ENCODE measurements at places on chromosomes 5 and 9.

GRCh38 chr5:65133477-65134110, 348.1 kb downstream of the ADAMTS6 start:
- no peak for DNase-seq

DNA sequence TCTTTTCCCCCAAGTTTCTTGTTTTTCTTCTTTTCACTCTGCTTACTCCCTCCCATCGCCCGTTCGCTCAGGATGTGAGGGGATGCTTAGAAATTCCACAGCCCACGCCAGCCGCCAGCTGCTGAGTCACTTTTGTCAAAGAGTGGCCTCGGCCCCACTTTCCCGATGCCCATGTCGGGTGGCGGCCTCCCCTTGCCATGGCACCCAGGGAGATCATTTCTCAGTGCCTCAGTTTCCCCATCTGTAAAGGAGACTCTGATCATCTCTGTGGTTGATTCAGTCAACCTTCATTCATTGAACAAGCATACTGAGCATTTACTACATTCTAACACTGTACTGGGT, 353 bp upstream of the PDGFRB start:
- DNase-seq, result no peak

GRCh38 chr9:133960568-133961129, 31.5 kb downstream of the VAV2 start:
- DNase-seq, result peak; percentile 52

DNA sequence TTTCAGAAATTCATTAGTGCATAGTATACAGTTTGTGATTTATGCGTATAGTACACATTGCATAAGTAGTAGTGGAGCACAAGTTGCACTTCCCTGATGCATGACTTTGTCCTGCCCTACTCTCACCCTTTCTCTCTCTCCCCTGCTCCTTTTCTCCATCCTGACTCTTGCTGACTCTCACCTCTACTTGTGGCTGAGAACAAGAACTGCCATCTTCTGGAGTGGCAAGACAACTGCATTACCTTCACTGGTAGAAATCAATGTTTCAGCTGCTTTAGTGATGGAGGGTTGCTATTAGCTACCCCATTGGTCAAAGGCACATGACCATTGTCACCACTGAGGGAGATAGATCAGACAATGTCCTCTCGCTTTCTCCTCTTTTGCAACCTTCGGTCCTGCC, 26.9 kb downstream of the SPEF2 start:
- no peak for DNase-seq

DNA sequence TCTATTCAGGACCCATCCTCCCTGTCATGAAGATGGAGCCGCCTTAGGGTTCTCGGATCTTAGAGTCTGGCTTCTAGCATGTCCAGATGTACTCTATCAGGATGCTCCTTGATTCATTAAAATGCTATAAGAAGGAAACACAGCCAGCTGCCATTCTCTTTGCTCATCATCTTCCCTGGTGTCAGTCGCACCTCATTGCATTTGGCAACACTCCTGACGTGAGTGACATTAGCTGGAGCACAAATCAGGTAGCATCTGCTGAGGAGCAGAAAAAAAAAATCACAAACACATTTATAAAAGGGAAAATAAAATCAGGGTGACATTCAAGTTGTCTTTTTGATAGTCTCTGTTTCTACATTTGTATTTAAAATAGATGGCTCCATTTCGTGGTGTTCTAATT, 226.1 kb upstream of the NMUR2 start:
- no peak for DNase-seq

- no peak for DNase-seq
Observed at GRCh38 chr5:59956130-59956783, 62.7 kb upstream of the PDE4D start.

DNA sequence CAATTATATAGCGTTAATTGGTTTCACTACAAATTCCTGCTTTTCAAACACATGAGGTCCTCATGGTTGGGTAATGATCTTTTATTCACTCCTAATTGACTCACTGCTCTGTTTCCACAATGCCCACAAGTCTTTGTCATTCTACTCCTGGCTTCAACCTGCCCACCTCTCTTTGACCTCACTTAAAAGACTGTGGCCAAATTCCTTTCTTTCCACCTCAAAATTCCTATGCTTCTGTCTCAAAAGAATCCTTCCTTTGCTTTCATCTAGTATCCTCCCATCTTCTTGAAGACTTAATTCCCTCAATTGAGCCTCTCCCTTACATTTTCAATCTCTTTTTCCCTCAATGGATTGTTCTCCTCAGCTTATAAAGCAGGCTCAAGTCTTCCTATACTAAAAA, 4.9 kb downstream of the APBA1 start:
- no peak for DNase-seq

DNA sequence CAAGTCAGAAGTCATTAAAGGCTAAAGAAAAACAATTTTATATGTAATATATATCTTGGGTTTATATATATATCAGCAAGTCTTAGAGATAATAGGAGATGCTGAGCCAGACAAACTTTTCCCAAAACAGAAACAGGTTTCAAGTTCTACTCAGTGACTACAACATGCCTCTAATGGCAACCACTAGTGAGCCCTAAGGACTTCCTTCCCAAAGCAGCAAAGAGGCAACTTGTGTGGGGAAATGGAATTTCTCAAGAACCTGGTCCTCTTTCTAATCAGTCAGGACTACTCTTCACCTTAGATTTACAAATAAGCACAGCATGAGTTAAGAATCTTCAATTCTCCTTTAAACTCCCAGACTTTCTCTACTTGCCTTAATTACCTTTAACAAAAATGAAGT, 17.6 kb downstream of the RNF38 start:
- no peak for DNase-seq

- no peak for DNase-seq
Observed at GRCh38 chr9:96858670-96859069, 4.4 kb upstream of the ZNF782 start.

DNA sequence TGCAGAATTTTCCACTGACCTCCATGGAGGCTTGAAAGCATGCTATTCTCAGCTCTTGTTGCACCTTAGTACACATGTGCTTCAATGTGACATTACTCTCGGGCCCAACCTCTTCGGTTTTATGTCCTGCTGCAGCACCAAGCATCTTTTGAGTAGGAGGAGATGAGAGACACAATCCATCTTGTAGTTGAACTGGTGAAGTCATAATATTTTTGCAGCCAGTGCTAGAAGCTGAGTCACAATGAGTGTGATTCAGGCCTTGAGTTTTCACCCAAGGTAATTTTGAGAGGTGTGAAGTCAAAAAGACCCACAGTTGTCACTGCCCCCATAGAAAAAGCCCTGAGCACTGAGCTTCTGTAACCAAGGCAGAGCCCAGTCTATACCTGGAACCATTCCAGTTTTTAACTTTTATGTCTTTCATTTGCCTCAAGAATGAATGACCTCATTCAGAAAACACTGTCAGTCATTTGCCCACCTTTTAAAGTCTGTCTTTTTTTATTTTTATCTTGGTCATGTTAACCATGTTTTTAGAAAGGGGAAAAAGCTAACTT, 117.7 kb downstream of the ZNF462 start:
- DNase-seq, result no peak

DNA sequence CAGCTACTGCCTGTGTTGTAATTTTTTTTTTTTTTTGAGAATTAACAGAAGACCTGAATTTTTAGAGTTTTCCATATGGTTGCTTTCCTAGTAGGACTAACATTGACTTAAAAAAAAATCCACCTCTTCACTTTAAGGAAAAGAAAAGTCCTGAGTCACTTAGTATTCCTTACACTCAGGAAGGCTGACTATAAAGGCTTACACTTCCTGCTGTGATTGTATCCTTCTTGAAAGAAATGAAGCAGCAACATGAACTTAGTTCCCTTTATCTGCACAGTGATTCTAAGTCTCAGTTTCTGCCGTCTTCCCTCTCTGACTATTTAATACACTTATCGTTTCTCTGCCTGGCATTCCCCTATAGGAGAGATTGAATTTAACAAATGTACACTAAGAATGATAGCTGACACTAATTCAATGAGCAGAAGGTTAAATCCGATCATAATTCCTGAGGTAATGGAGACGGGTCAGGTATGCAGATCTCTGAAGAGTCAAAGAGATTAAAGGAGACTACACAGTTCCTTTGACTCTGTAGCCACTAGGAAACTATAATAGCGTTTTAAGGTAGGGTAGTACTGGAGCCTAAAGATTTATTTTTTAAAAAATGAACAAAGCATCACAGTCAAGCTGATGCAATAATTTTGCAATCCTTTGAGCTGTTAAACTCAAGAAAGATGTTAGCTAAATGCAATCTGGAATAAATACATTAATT, 185.1 kb upstream of the ELAVL2 start:
- no peak for DNase-seq

- DNase-seq, result no peak
Observed at GRCh38 chr9:126147186-126147935, 179.3 kb upstream of the MVB12B start.

DNA sequence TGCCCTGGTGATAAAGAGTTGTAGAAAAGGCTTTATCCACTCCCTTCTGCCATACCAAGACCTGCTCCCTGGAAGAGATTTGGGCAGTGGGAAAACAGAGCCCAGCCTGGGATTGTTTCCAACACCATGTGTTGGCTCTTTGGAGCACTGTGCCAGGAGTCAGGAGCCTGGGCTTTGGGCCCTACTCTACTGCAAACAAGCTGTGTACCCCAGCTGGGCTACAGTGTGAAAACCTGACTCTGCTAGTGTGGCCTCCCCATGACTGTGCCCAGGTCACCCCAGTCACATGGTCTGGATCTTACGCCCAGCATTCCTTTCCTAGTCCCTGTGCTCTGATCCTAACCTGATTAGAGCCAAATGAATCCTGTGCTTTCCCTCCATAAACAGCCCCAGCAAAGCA, 39.3 kb upstream of the SHB start:
- no peak for DNase-seq

- no peak for DNase-seq
Observed at GRCh38 chr9:35675732-35676392, 2.1 kb downstream of the CA9 start.

DNA sequence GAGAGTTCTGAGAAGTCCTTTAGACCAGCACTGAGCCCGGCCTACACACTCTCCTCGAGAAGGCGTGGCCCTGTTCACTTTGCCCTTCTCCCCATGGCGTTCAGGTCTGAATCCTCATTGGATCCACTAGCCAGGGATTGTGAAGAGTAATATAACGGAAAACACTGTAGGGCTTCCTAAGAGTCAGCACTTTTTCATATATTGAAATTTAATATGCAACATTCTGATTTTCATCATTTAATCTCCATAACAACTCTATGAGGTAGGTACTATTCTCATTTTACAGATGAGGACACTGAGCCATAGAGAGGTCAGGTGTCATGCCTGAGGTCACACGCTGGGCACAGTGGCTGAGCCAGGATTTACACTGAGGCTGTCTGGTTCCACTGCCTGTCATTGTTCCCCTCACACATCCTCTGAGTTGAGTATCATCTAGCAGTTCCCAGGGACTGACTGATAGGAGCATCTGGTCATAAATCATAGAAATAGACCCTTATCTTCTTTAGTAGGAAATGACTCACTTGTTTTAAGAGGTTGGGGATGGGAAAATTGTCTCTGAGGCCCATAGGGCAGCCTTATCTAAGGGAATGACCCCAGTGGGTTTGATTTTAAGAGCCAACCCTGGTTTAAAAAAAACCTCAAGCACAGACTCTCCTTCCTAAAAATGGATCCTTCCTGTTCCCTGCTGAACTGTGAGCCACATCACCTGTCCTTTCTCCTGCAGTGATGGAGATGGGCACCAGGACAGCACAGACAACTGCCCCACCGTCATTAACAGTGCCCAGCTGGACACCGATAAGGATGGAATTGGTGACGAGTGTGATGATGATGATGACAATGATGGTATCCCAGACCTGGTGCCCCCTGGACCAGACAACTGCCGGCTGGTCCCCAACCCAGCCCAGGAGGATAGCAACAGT, 41.2 kb downstream of the THBS4 start:
- DNase-seq, result no peak

DNA sequence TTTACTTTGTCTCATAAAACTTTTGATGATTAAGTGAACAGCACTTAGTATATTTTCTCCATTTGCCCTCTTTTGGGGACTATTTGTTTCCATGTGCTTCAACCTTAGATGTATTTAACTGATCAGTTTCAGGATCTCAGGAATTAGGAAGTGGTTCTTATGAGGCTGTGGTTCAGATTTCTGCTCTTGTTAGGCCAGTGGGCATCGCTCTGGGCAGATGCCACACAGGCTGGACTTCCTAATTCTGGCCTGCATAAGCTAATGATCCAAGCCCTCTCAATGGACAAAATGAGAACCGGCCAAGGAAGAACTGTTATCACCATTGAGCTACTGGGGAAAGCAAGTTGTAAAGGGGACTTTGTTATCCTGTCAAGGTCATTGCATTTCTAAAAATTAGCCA, 6.9 kb downstream of the ARHGAP26 start:
- no peak for DNase-seq

GRCh38 chr9:20945269-20945668, 86.2 kb downstream of the HACD4 start:
- DNase-seq, result no peak

- DNase-seq, result no peak
Observed at GRCh38 chr9:34506623-34507022, 16.2 kb downstream of the ENHO start.

DNA sequence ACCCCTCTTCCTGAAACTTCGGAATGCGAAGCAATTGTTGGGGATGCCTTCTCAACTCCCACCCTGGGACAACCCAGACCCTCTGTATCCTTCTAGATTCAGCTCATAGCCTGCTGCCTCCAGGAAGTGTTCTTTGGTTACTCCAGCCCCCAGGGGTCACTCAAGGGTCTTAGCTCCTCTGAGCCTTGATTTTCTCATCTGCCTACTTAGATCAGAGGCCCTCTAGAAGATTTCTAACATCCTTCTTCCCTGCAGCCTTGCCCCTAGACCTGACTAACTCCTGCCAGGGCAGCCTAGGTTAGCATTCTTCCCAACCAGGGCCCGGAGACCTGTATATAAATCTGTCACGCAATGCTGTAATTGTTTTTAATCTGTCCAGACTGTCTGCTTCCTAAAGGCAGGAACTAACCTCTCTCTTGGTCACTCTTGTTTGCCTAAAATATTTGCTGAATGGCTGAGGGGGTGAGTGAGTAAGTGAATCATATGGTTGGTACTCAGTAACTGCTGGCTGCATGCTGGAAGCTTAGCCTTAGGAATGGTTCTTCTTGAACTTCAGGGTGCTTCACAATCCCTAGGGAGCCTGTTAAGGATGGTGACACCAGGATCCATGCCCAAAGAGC, 8.2 kb downstream of the GALNT10 start:
- DNase-seq, result no peak

DNA sequence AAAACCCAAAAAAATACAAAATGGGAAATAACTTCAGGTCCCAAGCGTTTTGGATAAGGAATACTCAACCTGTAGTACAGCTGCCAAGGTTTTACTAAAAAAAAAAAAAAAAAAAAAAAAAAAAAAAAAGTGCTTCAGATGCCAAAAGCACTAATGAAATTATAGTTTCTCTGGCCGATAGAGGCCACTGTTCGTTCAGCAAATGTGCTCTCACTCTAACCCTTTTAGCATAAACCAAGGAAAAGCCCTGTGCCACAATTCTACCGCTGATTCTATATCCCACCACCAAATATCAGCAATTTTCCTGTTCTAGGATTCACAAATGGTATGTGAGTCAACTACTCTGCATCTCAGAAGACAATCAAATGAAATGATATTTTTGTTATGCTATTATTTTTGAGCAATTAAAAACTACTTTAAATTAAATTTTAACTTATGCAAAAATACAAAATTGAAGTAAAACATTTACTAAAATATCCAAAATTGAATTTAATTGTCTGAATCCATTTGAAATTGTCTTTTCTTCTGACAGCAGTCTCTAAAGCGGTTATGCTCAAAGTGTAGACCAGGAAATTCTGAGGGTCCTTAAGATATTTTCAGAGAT, 79.8 kb downstream of the RICTOR start:
- no peak for DNase-seq

GRCh38 chr5:98789029-98789428, 15.6 kb downstream of the RGMB start:
- no peak for DNase-seq

GRCh38 chr9:87427851-87428506, 69.7 kb upstream of the DAPK1 start:
- DNase-seq, result no peak

Data from GF-D8 (cell line).